ENCODE measurements at places on chromosomes 12 and 14.
A peak's percentile ranks its signal among the peaks of the same experiment; 100 is the strongest.

DNA sequence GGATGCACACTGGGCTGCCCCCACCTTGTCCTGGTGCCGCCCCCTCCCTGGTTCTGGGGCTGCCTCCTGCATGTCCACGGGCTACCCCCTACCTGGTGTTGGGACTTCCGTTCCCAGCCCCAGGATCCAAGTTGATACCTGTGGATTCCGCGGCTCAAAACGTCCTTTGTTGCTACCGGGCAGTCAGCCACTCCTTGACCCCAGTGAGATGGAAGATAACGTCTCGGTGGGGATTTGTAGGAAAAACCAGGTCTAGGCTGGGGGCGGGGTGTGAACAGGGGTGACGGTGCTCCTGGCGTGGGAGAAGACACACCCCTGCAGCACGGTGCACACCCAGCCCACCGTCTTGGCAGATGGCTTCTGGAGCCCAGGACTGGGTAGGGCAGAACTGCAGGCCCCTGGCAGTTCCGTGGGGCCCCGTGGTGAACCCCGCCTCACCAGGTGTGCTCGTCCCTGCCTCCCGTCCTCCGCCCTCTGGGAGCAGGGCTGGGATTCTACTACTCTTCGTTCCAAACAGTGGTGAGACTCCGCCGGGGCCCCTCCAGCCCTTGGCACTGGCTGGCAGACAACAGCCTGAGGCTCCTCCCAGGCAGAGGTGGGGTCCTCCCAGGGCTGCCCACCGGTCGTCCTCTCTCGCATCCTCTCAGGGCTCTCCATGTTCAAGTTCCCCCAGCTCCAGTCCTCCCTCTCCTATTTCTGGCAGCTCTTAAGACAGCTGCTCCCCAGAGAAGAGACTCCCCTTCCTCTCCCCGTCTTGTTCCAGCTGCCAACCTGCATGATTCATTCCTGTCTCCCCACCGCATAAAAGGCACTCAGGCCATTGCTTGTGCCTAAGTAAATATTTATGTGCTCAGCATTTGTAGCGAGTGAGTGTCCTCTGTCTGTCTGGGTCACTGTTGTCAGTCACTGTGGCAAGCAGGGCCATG is 75.5 kb downstream of the FBXL14 start:
- DNase-seq = no peak

DNA sequence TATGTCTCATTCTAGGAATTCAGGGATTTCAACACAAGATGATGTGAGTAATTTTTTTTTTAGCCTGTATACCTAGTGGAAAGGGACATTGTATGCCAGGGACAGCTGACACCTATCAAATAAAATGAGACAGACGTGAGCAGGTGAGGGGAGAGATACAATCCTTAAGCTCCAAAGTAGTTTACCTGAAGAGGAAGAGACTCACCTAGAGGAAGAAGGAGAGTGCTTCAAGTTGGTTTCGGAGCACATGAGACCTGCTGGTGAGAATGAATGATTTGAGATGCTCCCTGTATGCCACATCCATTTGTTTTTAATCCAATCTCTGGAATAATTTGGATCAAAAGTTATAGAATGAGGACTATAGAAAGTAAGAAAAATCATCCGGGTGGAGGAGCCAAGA is 915.4 kb upstream of the FBXO33 start:
- no peak for DNase-seq

DNA sequence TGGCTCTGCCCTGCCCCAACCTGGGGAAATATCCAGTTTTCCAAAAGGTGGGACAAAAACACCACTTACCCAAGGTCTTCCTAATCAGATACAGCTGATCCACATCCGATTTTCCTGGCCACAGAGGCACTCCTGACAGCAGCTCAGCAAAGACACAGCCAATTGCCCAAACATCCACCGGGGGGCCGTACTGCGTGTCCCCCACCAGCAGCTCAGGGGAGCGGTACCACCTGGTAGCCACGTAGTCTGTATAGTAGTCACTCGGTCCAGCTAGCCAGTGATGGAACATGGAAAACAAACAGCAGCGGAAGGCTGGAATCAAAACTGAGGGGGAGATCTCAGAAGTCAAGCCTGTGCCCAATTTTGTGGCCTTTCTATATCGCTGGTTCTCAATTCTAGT is 28.8 kb downstream of the DMAC2L start:
- DNase-seq = no peak

DNA sequence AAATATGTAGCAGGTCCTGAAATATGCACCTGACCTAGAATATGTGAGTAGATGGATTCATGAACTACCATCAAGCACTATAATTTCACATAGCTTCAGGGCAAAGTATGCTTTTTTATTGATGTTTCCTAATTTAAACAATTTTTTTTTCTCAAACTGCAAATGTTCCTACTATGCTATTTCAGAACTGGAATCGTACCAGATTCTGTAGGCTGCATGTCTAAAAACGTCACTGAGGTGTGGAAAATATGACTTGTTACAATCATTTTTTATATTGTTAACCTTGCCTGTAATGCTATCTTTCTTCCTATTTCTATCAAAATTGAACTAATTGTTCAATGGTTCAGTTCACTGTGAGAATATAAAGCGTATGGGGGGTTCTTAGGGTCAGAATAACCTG is 78.0 kb upstream of the RERGL start:
- DNase-seq = no peak

GRCh38 chr14:45261209-45261608 is 8.2 kb upstream of the MIS18BP1 start:
- DNase-seq = no peak

DNA sequence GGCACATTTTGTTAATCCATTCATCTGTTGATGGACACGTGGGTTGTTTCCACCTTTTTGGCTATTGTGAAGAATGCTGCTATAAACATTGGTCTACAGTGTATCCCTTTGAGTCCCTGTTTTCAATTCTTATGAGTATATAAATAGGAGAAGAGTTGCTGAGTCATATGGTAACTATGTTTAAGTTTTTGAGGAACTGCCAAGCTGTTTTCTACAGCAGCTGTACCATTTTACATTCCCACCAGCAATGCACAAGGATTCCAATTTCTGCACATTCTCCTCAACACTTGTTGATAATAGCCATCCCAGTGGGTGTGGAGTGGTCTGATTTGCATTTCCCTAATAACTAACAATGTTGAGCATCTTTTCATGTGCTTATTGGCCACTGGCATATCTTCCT is 6.9 kb upstream of the SVOP start:
- no peak for DNase-seq

DNA sequence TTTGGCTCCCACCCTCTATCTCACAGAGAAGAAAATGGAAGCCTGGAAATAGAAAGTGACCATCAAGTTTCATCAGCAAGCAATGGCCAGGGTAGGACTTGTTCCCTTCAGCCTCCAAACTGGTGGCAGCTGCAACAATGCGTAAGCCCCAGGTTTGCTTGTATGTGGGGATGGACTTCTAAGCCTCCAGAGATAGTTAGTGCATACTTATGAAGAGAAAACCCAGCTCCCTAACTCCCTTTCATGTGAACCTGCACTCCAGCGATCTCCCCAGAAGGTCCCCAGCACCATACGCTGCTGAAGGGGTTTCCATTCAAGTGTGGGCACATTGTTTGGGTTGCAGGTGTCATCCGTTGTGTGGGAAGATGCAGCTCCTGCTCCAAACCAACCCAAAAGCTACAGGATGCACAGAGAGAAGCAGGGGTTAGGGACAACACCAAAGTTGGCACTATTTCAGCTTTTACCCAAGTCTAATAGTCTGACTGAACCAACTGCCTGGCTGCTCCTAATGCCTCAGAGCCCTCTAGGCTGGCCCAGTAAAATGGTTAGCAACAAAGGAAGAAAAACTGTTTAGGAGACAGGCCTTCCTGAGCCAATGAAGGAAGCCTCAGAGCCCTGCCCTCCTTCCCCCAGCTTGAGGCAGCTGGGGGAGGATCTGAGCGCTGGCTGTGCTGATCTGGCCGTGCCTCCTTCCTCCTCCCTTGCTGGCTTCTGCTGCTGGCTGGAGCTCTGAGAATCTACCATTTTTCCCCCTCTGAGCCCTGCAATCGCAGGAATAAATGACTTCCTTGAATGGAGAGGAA is 12.3 kb downstream of the ZFP36L1 start:
- DNase-seq = no peak

DNA sequence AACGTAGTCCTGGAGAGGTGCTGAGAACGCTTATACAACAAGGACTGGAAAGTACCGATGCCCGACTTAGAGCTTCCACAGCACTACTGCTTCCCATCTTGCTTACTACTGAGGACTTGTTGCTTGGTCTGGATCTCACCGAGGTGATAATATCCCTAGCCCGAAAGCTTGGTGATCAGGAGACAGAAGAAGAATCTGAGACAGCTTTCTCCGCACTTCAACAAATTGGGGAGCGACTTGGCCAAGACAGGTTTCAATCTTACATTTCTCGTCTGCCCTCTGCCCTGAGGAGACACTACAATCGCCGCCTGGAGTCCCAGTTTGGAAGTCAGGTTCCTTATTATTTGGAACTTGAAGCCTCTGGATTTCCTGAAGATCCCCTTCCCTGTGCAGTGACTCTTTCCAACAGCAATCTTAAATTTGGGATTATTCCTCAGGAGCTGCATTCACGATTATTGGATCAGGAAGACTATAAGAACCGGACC is 1.1 kb downstream of the TOGARAM1 start:
- no peak for DNase-seq

GRCh38 chr14:72597252-72598233 is 296.4 kb downstream of the DPF3 start:
- DNase-seq = no peak

GRCh38 chr14:54564071-54564867 is 2.7 kb upstream of the SAMD4A start:
- DNase-seq = no peak

GRCh38 chr14:45699471-45699870 is 446.5 kb upstream of the MIS18BP1 start:
- DNase-seq = no peak

DNA sequence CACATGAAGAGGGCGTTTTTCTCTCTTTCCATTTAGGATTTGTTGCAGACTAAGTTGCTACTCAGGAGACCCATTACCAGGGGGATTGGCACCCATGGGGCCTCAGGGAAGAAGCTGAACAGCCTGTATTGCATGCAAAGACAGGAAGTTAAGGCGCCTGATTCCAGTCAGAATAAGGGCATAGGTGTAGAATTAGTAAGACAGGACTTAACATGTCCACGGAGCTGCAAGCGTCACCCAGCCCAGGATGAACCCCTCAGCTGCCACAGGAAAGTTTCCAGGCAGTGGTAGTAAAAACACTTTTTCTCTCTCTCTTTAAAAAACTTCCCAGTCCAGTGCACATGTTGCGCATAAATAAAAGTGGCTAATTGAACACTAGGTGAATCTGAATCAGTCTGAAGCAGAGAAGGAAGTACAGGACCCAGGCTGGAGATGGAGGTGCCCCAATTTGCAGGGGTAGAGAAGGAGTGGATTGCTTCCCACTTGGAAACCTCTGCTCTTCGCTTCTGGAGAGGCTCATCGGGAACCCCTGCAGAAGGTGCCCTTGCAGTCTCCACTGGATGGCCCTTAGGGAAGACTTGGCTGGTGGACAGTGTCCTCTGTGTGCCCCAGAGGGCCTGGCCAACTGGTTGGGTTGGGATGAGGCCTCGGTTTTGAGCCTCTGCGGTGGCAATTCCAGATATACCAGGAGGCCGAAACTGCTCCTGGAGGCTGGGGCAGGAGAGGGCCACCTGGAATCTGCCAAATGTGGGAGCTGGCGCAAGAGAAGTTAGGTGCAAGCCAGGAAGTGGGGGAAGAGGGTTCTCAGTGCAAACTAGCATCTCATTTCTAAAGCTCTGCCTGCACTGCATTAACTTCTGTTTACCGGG is 10.7 kb upstream of the TBX3 start:
- DNase-seq = no peak

GRCh38 chr14:51369814-51370213 is 129.8 kb downstream of the TMX1 start:
- DNase-seq = peak; percentile 18

GRCh38 chr12:14880890-14881453 is 4.7 kb downstream of the MGP start:
- no peak for DNase-seq

DNA sequence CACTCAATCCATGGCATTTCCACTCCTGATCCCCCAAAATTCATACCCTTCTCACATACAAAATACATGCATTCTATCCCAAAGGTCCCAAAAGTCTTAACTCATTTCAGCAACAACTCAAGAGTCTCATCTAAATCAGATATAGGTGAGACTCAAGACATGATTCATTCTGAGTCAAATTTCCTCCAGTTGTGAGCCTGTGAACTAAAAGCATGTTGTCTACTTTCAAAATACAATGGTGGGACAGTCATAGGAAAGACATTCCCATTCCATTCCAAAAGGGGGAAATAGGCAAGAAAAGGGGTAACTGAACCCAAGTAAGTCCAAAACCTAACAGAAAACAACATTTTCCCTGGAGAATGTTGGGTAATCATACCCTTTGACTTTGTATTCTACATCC is 103.3 kb downstream of the C12orf75 start:
- no peak for DNase-seq

DNA sequence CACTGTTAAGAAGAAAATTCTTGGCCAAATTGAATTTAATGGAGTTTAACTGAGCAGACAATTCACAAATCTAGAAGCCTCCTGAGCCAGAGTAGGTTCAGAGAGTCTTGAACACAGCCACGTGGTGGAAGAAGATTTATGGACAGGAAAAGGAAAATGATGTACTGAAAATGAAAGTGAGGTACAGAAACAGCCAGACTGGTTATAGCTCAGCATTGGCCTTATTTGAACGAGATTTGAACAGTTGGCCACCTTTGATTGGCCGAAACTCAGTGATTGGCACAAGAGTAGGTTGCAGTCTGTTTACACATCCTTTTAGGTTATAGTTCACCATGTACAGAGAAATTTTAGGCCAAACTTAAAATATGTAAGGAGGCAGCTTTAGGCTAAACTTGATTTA is 9.9 kb downstream of the OAS2 start:
- no peak for DNase-seq

DNA sequence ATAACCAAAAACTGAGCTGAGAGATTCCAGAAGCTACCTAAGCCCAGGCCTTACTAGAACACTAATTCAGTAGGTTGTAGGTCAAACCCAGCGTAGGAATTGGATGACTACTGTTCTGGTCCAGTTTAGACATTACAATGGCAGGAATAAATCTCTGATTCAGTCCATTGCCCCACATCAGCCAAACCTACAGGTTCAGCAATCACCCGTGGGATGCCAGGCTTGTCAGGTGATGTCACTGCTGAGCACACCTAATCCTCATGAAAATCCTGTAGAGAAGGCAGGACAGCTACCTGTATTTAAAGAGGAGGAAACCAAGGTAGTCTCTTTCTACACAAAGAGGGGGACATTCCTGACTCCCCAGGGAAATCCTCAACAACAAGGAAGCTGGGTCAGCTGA is 63.7 kb downstream of the RFX4 start:
- DNase-seq = no peak

GRCh38 chr12:26846416-26846815 is 13.4 kb upstream of the ITPR2 start:
- DNase-seq = no peak

DNA sequence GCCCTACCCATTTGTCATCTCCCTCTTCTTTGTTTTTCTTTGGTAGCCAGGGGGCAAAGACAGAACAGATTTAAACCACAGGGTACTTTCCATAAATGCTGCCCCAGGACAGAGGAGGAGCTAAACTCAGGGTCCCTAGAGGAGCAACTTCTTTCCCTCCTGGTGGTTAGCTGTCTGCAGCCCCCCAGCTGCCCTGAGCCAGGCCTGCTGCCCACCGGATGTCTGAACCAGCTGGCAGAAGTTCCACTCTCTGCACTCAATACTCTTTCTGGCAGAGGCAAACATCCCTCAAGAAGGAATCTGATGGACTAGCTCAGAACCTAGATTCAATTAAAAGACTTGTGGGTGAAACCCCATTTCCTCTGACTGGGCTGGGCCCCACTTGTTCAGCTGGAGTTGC is 10.7 kb downstream of the VDR start:
- no peak for DNase-seq

- no peak for DNase-seq
Observed at GRCh38 chr12:105524961-105525360, 194.5 kb downstream of the C12orf75 start.
